SK-N-SH (cell line): ENCODE measurements at places on chromosomes 11 and 22. TPM values are rescaled to one million over a fixed set of nuclear protein-coding genes. Genes with fewer than 3 reads are reported as not detected.

DNA sequence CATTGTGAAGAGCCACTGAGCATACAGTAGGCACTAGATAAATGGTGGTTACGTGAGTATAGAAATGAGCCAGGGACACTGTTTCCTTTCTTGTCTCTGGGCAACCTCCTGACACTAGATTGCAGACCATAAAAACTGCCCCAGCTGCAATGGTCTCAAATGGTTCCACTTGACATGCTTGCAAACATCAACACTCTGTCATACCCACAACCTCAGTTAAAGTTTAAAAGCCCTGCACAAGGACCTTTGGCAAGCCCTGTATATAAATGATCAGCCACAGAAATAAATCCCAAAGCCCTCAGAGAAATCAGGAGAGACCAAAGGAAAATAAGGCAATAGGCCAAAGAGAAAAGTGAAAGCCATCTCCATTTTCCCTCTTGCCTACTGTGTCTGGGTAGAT lies 20.7 kb downstream of the PLEKHA7 start:
- no peaks in the 10 kb centered on the region for H3K27me3 ChIP-seq
- no peaks in the 10 kb centered on the region for H3K36me3 ChIP-seq
- H3K4me1 ChIP-seq = no peaks in the 10 kb centered on the region; the same call in 1 of the 2 replicates
- H3K27ac ChIP-seq = no peak overlapping the region
- DNase-seq = no peak

DNA sequence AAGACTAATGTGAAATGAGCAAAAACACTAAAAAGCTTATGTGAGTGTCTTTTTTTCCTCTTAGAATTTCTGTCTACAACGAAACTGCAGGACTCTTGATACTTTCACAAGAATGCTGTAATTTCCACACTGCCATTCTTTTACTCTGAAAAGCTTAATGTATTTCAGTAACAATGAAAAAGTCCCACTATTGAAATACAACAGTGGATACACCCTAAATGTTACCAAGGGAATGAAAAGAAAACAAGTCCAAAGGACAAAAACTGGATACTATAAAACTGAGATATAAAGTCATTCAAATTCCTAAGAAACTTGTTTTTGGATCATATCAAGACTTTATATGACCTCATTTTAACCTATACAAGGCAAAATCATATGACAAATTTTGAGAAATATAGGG lies 77.4 kb downstream of the SOX6 start:
- no peak overlapping the region for H3K27ac ChIP-seq
- no peak for DNase-seq
- no peak overlapping the region for H3K4me3 ChIP-seq
- H3K36me3 ChIP-seq = no peaks in the 10 kb centered on the region
- H3K27me3 ChIP-seq = no peaks in the 10 kb centered on the region

- H3K36me3 ChIP-seq = no peaks in the 10 kb centered on the region
- H3K27me3 ChIP-seq = no peaks in the 10 kb centered on the region
- H3K4me3 ChIP-seq = no peak overlapping the region
- H3K27ac ChIP-seq = no peak overlapping the region
- peak; percentile 24 for DNase-seq
Measured at GRCh38 chr11:1371836-1372465, 17.8 kb upstream of the BRSK2 start.

DNA sequence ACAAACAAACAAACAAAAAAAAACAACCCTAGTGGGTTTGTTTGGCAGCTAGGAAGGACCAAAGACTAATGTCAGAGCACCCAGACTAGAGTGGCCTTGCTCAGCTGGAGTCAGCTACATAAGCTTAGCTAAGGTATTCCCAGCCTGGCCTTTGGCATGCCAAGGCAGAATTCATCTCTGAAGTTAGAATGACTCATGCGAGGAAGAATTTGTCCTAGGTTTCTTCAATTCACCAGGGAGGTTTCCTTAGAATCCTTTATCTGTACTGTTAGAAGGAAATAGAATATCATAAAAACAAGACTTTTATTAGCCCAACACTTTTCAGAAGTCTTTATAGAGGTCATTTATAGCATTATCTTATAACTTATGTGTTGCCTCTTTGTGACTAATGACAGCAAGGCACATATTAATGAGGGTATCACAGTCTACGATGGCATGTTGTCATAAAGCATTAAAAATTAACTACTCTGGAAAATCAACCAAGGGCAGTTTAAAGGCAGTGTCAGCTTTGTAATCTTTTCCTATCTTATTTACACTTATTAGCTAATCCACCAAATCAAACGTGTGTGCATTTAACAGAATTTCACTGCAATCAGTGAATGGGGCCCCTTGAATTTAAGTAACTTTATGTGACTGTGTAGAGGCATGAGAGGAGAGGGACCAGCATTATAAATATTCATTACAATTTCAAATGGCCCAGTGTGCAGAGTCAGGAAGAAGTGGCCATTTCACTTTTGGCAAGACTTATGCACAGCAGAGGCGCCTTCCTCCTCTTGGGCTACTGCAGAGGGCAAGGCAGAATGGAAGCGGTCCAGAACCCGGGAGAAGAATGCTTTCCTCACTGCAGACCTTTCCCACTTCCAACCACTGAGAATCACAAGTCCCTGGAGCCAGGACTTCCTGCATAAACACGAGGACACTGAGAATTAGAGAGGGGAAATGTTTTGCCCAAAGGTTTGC lies 36.3 kb downstream of the SLC5A1 start:
- no peaks in the 10 kb centered on the region for H3K36me3 ChIP-seq
- DNase-seq = no peak
- H3K4me3 ChIP-seq = no peak overlapping the region
- peaks cover 6% of the 10 kb centered on the region; the same call in 1 of the 2 replicates for H3K27me3 ChIP-seq
- H3K4me1 ChIP-seq = no peaks in the 10 kb centered on the region

- H3K36me3 ChIP-seq = peaks cover 85% of the 10 kb centered on the region
- H3K4me1 ChIP-seq = no peaks in the 10 kb centered on the region
- no peak overlapping the region for H3K27ac ChIP-seq
- H3K27me3 ChIP-seq = no peaks in the 10 kb centered on the region
Measured at GRCh38 chr11:93672280-93672679, 10.8 kb downstream of the CEP295 start.

- no peaks in the 10 kb centered on the region for H3K27me3 ChIP-seq
- DNase-seq = no peak
- H3K4me3 ChIP-seq = no peak overlapping the region
- H3K4me1 ChIP-seq = no peaks in the 10 kb centered on the region
- H3K27ac ChIP-seq = no peak overlapping the region
- H3K36me3 ChIP-seq = no peaks in the 10 kb centered on the region
Measured at GRCh38 chr11:125081098-125081798, 18.1 kb downstream of the SLC37A2 start.

DNA sequence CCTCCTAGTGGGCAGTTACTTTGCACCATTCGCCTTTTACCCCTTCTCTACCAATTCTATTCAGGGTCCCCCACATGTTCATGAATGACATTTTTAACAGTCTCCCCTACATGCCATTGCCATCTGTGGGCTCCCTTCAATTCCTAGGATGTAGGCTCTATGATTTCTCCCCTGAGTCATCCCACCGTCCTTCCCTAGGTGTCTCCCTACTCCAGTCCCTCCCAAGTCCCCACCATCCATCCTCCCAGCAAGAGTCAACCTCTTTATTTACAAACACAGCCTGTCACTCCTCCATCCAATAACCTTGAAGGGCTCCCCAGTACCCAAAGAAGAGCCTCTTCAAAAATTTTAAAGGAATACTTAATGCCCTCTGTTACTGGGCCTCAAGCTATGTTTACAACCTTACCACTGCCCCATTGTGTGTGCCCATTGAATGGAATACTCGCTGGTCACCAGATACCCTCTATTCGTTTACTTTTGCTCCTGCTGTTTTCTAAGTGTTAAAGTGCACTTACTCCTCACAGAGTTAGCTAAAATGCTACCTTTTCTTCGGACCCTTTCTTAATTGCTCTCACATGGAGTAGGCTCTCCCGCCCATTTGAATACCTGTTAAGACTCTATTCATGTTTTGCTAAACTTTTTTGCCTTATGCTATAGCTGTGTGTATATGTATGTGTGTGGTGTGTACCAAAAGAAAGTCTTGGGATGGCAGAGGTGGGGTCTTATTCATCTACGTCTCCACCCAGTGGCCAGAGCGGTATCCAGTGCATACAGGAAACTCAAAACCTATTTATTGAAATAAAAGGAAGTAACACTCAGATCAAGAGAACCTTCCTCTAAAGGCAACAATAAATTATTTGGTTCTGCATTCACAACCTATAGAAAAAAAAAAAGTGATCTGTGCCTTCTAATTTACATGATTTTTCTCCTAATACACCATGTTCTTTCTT lies 235.8 kb upstream of the CCDC90B start:
- H3K36me3 ChIP-seq = no peaks in the 10 kb centered on the region
- no peak overlapping the region for H3K27ac ChIP-seq
- no peaks in the 10 kb centered on the region for H3K4me1 ChIP-seq

DNA sequence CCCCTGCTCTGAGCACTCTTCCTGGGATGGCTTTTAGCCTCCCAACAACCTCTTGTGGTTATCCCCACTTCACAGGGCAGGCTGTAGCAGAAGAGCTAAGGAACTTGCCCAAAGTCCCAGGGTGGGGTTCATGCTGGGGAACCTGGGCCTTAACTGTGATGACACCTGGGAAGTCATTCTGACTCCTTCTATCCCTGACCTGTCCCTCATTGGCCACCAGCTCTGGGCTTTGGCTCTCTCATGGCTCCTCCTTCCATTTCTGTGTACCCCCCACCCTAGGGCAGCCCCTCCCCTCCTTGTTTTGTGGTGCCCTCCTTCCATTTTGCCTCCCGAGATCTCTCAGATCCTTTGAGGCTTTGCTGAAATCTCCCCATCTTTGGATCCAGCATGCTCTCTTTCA lies 2.7 kb downstream of the PPM1F start:
- H3K4me1 ChIP-seq = peaks cover 15% of the 10 kb centered on the region
- H3K36me3 ChIP-seq = peaks cover 5% of the 10 kb centered on the region

- peaks cover 6% of the 10 kb centered on the region for H3K36me3 ChIP-seq
- no peaks in the 10 kb centered on the region for H3K27me3 ChIP-seq
- peaks cover 18% of the 10 kb centered on the region for H3K4me1 ChIP-seq
- H3K4me3 ChIP-seq = no peak overlapping the region
- DNase-seq = no peak
- H3K27ac ChIP-seq = peak overlapping the region; percentile 28; the same call in 1 of the 2 replicates
Measured at GRCh38 chr11:111797145-111797581, 31.0 kb upstream of the PPP2R1B start.

DNA sequence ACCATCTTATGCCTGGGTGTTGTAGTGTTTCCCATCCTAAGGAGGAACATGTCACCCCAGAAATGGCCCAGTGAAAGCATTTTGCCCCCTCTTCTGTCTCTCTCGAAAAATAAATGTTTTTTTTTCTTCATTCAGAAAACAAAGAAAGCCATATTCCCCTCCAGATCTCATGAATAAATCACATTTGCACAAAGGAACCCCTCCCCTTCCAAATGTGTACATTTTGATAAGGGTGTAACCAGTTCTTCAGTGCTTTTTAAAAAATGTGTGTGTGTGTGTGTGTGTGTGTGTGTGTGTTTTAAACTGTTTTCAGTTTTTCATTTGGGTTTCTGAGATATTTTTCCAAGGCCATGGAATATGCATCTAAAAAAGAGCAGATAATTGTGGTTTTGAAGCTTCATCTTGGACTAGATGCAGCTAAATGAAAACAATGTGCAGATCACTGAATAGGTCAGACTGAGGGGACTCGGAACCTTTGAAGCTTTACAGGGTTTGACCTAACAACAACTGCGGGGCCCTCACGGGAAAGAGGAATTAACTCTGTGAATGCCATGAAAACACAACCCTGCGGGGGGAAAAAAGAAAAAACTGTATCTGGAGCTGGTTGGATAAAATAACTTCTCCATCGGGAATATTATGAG lies 76.4 kb downstream of the YAP1 start:
- peaks cover 52% of the 10 kb centered on the region for H3K4me1 ChIP-seq
- H3K27ac ChIP-seq = peak overlapping the region; percentile 54; the same call in 1 of the 2 replicates
- H3K36me3 ChIP-seq = peaks cover 33% of the 10 kb centered on the region
- H3K27me3 ChIP-seq = no peaks in the 10 kb centered on the region
- no peak overlapping the region for H3K4me3 ChIP-seq

GRCh38 chr11:66459138-66459778 lies 7.4 kb upstream of the PELI3 start:
- no peaks in the 10 kb centered on the region for H3K4me1 ChIP-seq
- no peaks in the 10 kb centered on the region for H3K36me3 ChIP-seq
- H3K27me3 ChIP-seq = no peaks in the 10 kb centered on the region
- no peak for DNase-seq
- H3K27ac ChIP-seq = no peak overlapping the region

DNA sequence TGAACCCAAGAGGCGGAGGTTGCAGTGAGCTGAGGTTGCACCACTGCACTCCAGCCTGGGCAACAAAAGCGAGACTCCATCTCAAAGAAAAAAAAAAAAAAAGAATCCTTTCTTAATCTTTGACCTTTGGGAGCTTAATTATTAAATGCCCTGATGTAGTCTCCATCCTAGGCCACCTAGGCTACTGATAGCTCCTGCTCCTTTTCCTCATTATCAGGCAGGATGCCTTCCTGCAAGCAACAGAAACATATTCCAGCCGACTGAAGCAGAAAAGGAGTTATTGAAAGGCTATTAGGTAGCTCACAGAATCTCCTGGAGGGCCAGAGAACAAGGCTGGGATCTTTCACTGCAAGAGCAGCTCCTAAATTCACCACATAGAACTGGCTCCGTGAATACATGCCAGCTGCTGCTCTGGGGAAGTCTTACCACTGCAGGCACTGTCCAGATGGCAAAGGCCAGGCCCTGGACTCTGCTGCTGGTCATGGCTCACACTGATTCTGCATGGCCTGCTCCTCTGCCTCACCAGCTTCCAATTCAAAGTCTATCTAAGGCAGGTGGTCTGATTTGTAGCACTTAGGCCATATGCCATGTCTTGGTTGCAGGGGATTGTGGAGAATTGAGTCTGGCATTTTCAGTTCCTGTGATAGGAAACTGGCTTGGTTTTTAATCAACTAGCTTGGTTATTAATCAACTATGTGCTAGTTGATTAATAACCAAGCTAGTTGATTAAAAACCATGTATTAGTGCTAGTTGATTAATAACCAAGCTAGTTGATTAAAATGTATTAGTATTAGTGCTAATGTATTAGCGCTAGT lies 26.0 kb upstream of the POLD3 start:
- no peak overlapping the region for H3K27ac ChIP-seq
- no peaks in the 10 kb centered on the region for H3K36me3 ChIP-seq
- no peaks in the 10 kb centered on the region; the same call in 1 of the 2 replicates for H3K27me3 ChIP-seq

DNA sequence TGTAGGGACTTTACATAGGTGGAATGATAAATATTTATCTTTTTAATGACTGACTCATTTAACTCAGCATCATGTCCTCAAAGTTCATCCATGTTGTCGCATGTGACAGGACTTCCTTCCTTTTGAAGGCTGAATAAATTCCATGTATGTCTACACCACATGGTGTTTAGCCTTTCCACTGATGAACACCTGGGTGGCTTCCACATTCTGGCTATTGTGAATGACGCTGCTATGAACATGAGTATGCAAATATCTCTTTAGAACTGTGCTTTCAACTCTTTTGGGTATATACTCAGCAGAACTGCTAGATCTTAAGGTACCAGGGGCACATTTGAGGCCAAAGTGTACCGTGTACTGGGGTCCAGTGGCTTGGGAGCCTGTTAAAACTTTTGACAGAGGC lies 24.1 kb downstream of the LARGE1 start:
- no peak for DNase-seq
- H3K4me1 ChIP-seq = peaks cover 4% of the 10 kb centered on the region; the same call in 1 of the 2 replicates
- no peak overlapping the region for H3K27ac ChIP-seq
- H3K27me3 ChIP-seq = no peaks in the 10 kb centered on the region
- no peaks in the 10 kb centered on the region for H3K36me3 ChIP-seq

- H3K36me3 ChIP-seq = no peaks in the 10 kb centered on the region
- no peak overlapping the region for H3K4me3 ChIP-seq
- H3K27me3 ChIP-seq = no peaks in the 10 kb centered on the region
- no peak for DNase-seq
- no peak overlapping the region for H3K27ac ChIP-seq
- peaks cover 17% of the 10 kb centered on the region; the same call in 1 of the 2 replicates for H3K4me1 ChIP-seq
Measured at GRCh38 chr11:2903672-2904011, 18.1 kb upstream of the CDKN1C start.

Gene OR6T1
- polyA plus RNA-seq = not detected in 2 replicates

Gene CRYBA4
- not detected in 2 replicates for polyA plus RNA-seq

Gene BIK
- polyA plus RNA-seq = 0.24 and 0.66 TPM in 2 replicates

Gene NAALAD2
- polyA plus RNA-seq = 0.74 and 1.1 TPM in 2 replicates

Gene RAG2
- polyA plus RNA-seq = 0.15 and 0.34 TPM in 2 replicates
